ENCODE measurements at places on chromosomes 3 and 15.

GRCh38 chr3:114307222-114307830 lies 13.5 kb downstream of the TIGIT start:
- DNase-seq: no peak

- no peak for DNase-seq
These were observed 930.2 kb upstream of the ALCAM start for GRCh38 chr3:104436506-104436905.

DNA sequence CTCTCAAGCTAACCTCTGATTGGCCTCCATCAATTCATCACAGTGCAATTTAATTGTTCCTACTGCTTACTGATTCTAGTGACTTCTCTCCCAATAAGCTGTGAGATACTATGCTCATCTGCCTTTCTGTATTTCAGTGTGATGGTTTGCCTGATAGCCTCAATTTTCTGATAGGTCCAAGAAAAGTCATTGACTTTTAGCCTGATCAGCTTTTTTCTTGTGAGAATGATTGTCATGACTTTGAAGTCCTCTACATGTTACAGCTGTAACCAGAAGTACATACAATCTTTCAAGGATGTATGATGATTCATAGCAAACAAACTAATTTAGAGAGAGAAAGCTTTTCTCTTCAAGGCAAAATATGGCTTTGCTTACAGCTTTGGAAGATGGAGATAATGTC lies 463.8 kb upstream of the CNTN3 start:
- DNase-seq: no peak

GRCh38 chr15:45640616-45641015 lies 5.8 kb downstream of the SQOR start:
- DNase-seq: no peak

- no peak for DNase-seq
These were observed 426.7 kb downstream of the AGBL1 start for GRCh38 chr15:86506401-86506800.

GRCh38 chr15:60372756-60373155 lies 25.0 kb downstream of the ANXA2 start:
- DNase-seq: no peak

DNA sequence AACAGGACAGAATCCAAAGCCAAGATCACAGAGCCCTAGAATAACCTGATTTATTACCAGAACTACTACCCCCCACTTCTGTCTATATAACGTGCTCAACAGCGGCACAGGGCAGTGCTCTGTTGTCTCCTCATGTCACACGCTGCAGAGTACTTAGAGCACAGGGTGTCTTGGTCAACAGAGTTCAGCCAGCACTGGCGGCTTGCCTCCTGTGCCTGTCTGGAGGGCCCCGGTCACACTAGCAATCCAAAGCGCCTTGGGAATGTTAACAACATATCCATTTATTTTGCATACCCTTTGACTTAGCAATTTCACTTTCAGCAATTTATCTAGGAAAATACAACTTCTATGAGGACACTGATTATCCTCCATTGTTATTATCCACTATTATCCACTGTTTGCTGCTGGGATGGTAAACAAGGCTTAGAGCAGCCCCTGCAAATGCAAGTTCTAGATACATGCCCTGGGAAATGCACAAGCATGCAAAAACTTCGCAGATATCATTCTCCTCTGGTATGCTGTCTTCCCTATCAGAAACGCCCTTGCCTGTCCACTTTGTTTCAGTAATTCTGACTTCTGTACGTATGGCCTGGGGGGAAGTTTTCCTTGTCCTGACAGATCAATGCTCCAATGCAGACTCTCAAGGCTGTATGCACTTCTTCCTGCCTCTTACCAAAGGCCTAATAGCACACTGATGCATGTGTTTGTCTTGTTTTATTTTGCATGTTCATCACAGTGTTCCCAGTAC lies 86.2 kb upstream of the OCA2 start:
- DNase-seq: no peak

GRCh38 chr3:161217496-161217895 lies 3.6 kb upstream of the NMD3 start:
- DNase-seq: no peak

DNA sequence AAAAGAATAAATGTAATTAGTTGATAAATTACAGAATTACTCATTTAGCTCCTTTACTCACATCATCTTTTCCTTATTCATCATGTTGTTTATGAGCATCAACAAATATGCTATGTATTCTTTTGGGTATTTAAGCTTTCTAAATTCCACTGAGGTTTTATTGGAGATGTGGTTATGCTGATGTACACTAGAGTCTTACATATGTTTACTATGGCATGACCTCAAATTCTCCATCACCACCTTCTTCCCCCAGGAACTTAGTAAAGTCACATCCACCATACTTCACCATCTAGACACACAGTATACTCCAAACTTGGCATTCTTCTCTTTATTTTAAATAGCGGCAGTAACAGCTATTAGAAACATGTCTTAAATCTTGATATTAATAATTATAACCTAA lies 74.1 kb upstream of the MELTF start:
- DNase-seq: no peak

DNA sequence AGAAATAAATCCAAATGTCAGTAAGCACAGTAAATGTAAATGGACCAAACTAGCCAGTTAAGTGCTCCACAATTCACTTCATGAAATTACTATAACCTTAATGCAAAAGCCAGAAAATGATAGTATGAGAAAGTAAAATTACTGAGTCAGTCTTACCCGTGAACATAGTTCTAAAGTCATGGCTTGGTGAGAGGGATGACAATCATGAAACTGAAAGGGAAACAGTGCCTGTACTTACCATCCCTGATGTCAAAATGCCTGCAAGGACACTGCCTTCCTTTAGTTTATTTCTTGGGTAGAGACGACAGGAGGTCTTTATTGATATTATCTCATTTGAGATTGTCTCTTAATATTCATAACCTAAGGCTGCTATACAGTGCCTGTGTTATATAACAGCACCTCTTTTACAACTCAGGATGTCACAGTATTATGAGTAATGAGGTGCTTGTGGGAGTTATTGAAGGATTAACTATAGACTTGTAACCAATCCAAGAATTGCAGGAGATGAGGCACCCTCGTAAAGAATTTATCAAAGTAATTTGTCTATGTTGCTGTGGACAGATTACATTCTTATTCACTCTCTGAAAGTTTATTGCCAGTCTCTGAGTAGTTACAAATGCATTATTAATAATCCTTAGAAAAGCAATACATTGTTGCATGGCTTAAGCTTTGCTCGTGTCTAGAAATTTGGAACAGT lies 142.9 kb upstream of the BFSP2 start:
- no peak for DNase-seq

- DNase-seq: no peak
These were observed 82.5 kb downstream of the ATP10A start for GRCh38 chr15:25780479-25781255.

- DNase-seq: no peak
These were observed 13.3 kb upstream of the LRRK1 start for GRCh38 chr15:100905850-100906249.

DNA sequence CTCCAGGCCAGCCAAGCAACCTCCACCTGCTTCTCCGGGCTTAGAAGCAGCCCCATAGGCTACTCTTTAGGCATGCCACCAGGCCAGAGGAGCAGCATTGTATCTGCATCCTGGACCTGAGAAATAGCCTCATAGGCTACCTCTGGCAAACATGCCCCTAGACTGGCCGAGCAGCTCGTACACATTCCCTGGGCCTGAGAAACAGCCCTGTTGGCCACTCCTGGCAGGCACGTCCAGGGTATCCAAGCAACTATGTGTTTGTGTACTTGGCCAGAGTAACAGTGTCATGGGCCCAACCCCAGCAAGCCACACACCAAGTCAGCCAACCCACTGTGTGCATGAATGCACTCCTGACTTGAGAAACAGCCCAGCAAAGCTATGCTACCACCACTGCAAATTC lies 498.7 kb upstream of the CDIN1 start:
- no peak for DNase-seq

DNA sequence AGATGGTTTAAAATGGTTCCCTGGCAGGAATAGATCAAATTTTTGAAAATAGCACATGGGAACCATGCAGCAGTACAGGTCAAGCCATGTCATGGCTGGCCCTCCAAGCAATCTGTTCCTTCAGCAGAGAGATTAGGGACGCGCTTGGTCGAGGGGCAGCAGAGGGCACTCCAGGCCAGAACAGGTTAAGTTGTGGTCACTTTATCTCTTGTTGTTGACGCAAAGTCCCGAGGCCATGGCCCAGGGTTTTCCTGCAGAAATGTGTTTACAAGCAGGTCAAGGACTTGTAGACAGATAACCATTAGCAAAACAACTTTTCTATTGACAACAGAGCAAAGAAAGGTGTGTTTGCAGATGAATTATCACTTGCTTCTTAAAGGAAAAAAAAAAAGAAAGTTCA lies 570.0 kb upstream of the NR2F2 start:
- no peak for DNase-seq

DNA sequence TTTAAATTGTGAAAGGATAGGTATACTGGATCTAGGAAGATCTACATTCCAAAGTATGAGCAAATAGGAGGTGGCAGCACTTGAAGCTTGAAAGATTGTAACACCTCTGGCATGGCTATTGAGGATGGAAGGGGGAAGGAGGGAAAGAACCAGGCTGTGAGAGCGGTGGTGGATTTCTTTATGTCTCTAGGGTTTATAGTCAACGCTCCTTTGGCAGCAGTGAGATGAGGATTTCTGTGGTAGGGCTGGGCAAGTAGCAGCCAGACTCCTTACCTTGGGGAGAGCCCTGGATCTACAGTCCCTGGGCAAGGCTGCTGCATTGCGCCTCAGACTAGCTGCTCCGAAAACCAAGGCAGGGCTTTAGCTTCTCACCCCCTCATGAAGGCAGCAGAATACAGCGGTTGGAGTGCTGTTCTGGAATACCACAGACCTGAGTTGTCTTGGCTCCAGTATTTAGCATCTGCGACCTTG lies 53.2 kb downstream of the MEF2A start:
- no peak for DNase-seq

DNA sequence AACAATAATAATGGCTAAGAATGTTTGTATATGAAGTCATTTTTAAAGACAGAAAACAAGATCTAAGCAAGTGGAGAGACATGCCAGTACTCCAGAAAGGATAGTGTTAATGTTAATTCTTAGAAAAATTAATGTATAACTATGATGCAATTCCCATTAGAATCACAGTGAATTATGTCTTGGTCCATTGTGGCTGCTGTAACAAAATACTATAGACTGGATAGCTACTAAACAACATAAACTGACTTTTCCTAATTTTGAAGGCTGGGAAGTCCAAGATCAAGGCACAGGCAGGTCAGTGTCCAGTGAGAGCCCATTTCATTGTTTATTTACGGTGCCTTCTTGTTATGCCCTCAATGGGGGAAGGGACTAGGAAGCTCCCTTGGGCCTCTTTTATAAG lies 32.7 kb upstream of the CSPG4 start:
- no peak for DNase-seq

DNA sequence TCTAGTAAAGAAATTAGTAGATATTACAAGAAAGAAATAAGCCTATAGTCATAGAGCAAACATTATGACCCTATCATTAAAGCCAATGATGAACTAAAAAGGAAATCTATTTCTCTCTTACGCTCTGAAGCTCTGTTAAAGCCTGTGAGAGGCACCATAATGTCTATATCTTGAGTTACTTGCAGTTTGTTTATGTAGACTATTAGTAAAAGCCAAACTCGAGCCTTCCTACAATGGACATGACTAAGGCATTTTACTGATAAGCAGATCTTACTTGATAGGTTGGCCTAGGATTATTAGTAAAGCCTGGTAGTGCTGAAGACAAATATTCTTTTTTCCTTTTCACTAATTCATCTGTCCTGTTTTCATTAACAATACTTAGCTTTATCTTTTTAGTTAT lies 32.7 kb downstream of the LRRC3B start:
- DNase-seq: no peak

DNA sequence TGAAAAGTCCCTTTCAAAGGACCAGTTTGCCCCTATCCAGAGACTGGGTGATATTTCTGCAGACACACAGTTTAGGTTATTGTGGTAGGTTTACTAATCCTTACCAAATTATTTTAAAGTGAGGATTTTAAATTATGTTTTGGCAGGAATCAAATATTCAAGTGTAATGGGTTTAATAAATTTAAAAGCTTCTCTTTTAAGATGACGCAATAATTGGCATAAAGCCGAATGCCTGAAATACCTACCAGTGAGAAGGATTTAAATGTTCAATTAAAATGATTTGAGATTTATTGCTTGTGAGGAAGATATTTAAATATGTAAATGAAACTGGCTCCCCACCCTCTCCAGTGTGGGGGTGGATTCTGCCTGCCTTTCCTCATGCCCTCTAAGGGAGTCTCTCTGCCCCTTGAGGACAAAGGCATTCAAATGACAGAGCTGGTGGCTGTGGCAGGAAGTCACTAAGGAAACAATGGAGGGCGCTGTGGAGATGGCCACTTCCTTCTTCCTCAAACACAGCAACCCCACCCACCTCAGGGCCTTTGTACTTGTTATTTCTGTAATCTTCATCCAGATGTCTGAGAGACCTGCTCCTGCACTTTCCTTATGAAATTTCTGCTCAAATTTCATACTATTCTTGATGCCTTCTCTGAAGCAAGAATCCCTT lies 131.7 kb downstream of the TNIK start:
- no peak for DNase-seq

DNA sequence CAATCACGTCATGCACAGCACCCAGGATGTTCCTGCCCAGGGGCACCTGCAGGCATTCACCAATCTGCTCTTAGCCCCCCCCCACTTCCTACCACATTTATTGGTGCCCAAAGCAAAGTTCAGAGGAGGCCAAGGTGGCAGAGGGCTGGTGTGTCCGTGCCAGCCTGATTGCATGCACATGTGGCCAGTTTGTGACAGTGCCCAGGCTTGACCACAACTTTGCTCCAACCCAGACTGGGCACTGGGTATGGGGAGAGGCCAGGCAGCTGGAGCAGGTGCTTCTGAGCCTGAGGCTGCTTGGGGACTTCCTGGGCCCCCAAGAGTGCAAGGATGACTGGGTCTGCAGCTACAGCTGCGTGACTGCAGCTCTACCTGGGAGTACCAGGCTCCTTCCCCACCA lies 192.3 kb upstream of the BCHE start:
- DNase-seq: no peak

GRCh38 chr15:27081676-27082418 lies 110.9 kb downstream of the GABRG3 start:
- no peak for DNase-seq

DNA sequence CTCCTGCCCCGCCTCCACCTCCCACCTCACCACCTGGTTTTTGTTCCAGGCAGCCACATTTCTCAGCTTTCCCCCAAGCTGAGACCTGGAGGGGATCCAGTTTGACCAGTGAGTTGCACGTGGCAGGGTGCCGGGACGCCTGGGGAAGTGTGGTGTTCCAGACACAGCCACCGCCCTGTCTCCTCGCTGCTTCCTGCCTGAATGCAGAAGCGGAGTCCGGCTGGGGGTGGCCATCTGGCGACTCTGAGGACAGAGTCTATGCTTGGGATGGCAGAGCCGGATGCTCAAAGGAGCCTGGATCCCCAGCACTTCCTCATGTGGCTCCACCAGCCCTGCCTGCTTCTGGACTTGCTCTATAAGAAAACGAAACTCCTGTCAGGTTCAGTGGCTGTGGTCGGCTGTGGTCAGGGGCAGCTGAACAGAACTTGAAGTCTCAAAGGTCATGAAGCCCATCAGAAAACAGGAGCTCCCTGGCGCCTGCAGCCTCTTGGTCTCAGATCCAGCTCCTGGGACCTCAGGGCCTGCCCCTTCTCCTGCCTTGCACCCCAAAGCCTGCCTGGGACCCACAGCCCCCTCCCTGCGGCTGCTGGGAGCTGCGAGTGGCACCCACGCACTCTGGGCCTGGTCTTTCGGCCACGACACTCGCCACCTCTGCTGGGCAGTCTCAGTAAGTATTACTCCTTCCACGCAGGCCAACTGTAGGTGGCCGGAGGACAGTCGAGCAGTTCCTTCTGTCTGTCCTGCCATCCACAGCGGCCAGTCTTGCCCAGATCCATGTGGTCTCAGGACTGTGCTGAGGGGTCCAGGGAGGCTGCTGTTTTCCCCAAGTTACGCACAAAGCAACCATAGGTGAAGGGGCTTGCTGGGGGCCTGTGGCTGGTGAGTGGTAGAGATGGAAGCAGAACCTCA lies 112.8 kb upstream of the MEF2A start:
- DNase-seq: peak; percentile 96
